ENCODE measurements at places on chromosomes 2 and 18. TPM values are rescaled to one million over a fixed set of nuclear protein-coding genes. Genes with fewer than 3 reads are reported as not detected.

The QPCT gene
- total RNA-seq, result 23.1 TPM

The POTEF gene
- 2.3 TPM for total RNA-seq

The BZW1 gene
- total RNA-seq, result 322 TPM

The ITGA4 gene
- total RNA-seq, result 23.5 TPM

The EGR4 gene
- total RNA-seq, result not detected

The R3HDM1 gene
- total RNA-seq, result 39.5 TPM

The MOB4 gene
- 31.0 TPM for total RNA-seq

The PLB1 gene
- 1.9 TPM for total RNA-seq

The MC4R gene
- total RNA-seq, result not detected

The COL5A2 gene
- 580 TPM for total RNA-seq

The OSBPL1A gene
- total RNA-seq, result 27.7 TPM

The LIMS4 gene
- 1.3 TPM for total RNA-seq

The GREB1 gene
- 14.5 TPM for total RNA-seq

The EFEMP1 gene
- 155 TPM for total RNA-seq

The DNER gene
- total RNA-seq, result 1.0 TPM

The MAL gene
- total RNA-seq, result 0.41 TPM

All from astrocyte (in vitro differentiated cells and primary cell).